M059J (cell line): ENCODE measurements at places on chromosomes 4 and X.

GRCh38 chr4:182840108-182840507, 77.1 kb downstream of the DCTD start:
- DNase-seq, result no peak

- no peak for DNase-seq
These were observed 13.5 kb downstream of the STIM2 start for GRCh38 chr4:26874110-26874509.

DNA sequence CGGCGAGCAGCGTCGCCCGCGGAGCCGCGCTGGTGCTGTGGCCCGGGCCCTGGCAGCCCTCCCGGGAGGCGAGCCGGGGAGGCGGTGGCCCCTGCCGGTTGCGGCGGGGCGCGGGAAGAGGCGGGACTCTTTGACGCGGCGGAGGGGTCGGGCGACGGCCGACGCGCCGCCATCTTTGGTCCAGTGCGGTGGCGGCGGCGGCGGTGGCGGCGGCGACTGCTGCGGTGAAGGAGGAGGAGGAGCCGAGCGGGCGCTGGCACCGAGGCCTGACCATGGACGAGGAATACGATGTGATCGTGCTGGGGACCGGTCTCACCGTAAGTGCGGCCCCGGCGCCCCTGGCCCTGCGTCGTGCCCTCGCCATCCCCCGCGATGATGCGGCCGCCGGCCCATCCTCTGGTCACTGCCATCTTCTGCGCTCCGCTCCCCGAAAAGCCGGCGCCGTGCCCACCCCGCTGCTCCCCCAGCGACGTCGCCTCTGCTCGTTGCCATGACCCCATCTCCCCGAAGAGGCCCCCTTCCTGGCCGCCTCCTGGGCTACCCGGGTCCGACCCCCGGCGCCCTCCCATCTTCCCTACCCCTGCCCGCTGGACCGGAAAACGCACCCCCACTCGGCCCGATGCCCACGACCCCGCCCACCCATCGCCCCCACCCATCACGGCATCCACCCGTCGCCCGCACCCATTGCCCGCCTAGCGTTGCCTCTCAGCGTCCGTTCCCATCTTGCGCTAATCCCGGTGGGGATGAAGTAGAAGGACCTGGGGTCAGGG, at the start of gene GDI1:
GDI1 (plus strand) TSS at position 172 of the 770 bp plus-strand sequence; CDS start at position 273, 101 bp downstream.
- peak; percentile 54 for DNase-seq

GRCh38 chr4:76696109-76696508, 201.8 kb downstream of the SOWAHB start:
- peak; percentile 52 for DNase-seq

DNA sequence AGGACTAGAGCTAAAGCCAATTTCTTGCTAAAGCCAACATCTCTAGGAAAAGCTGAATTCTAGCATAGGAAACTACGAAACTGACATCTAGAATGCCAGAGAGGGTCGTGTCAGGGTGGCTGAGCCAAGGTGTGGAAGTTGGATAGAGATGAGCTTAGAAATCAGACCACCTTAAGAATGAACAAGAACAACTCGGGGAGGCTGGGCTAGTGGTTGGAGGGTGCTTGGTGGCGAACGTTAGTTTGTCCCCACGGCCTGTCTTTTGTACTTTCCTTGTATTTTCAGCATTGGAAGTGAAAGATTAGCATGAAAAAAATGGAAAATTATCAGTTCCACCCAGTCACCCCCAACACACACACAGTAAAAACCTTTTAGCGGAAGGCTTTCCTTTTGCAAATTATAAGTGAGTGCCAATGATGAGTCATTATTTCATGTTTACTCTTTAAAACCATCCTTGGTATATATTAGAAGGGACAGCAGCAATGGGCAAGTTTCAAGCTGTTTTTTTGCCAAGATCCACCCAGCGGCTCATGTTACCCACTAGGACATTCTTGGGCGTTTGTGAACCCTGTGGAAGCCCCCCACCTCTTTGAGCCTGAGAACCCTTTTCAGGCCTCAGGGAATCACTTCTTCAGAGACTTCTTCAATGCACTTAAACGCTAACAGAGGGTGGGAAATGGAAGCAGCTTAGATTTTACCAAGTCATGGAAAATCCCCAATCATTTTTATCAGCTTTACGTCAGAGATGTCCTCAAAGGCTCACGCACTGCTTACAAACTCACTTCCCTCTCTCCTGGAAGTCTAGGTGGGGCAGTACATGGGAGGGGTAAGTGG, 4.9 kb upstream of the PPEF1 start:
- peak; percentile 76 for DNase-seq

DNA sequence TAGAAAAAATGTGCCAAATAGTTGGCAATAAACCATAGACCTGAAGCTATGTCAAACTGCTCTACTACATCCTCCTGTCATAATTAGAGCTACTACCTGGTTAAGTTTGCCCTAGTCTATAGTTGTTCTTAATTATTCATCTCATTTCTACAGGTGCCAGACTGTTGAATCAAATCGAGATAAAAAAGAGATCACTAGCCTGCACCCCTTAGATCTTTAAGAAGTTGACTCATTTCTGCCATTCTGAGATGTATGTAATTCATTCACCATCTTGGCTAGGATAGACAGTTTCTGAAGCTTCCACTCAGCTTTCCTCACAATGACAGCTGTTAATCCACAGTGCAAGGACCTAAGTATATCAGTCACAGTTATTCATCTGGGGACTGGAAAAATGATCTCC, 452.1 kb upstream of the BOD1L1 start:
- no peak for DNase-seq

- DNase-seq, result no peak
These were observed 70.3 kb downstream of the RAB28 start for GRCh38 chr4:13413729-13414437.

DNA sequence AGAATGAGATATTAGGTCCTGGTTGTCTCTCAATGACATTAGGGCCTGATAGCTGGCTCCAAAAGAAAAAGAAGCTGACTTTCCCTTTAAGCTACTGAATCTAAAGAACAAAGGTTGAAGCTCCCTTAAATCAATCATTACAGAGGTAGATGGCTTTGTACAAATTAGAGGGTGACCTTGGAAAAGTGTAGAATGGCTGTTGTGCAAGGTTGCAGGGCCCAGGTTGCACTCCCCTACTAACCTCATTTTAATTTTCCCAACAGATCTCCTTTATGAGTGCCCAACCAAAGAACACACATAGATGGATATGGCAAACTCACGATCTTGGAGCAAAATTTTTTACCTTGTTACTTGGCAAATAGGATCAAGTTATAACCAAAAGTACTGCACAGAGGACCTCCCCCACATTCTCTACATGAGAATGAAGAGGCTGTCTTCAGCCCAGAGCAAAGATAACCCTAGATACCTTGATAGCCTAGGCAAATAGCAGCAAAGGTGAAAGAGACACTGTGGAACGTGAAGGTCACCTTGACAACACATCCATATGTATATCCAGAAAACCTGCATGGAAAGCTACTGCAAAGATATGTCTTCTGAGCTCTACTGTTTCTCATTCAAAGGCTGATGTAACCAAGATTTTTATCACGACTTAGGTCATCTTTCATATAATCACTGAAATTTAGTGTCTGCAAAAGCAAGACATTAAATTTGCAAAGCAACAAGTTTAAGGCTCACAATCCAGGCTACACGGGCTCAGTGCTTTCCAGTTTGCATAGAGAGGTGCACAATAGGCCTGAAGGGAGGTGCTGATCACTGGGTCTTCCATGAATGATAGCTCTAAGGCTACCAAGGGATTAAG, 23.0 kb downstream of the KLB start:
- no peak for DNase-seq

DNA sequence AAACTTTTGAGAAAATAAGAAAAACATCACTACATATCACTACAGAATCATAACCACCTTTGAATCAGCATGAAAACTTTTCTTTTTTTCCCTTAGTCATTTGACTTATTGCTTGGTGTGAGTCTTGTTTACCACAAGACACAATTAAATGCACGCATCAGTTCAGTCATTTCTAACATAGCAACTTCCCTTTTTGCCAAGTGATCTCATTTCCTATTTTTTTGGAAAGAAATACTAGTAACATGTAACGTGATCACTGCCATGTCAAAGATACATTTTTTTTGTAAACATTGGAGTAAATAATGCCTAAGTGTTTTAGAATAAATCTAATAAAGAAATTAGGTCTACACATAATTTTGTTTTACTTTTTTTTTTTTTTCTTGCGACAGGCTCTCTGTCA, 5.1 kb upstream of the CXCL8 start:
- DNase-seq, result peak; percentile 70

DNA sequence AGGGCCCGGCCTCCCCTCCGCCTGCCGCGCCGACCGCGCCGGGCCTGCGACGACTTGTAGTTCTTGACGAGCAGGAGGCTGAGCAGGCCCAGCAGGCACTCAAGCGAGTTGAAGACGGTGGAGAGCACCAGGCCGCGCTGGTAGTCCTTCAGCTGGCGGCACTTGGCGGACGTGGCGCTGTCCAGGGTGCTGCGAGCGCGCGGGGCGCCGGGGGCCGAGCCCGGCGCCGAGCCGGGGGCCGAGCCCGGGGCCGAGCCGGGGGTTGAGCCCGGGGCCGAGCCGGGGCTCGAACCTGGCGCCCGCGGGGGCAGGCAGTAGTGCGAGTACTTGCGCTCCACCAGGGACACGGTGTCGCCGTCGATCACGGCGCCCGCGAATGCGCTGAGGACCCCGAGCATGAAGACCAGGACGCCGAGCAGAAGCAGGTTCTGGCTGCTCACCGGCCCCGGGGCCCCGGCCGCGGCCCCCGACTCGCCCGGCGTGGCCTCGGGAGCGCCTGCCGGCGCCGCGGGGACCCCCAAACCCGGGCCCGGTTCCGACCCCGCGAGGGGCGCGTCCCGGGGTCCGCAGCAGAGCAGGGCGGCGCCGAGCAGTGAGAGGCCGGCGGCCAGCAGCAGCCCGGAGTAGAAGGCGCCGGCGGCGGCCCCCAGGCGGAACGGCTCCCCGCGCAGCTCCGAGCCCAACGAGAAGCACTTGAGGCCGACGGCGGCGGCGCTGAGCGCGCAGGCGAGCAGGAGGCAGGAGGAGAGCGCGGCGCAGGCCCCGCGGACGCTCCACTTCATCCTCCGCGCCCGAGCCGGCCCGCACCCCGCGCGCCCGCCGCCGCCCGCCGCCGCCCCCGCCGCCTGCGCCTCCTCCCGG, 584 bp downstream of the TMEM271 start:
- no peak for DNase-seq
